ENCODE measurements at places on chromosomes 2 and 18.

DNA sequence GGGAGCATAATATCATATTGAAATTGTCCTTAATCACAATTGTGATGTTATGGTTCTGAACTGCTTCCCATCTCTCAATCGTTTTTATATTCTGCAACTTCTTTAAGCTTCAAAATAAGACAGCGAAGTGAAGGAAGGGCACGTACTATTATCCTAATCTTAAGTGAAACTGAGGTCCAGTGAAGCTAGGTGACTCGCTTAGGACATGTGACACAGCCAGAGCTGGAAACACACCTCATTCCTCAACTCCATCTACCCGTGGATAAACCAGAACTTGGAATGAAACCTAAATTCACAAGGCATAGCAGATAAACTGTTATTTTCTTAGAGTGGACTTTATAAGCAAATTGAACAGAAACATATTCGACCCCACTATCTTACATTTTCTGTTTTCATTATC is 191.2 kb upstream of the PXDN start:
- peak; percentile 13 for DNase-seq
- H3K4me3 ChIP-seq: no peak overlapping the region
- H3K4me1 ChIP-seq: no peaks in the 10 kb centered on the region
- H3K27me3 ChIP-seq: no peaks in the 10 kb centered on the region
- H3K36me3 ChIP-seq: no peaks in the 10 kb centered on the region
- H3K27ac ChIP-seq: no peak overlapping the region

DNA sequence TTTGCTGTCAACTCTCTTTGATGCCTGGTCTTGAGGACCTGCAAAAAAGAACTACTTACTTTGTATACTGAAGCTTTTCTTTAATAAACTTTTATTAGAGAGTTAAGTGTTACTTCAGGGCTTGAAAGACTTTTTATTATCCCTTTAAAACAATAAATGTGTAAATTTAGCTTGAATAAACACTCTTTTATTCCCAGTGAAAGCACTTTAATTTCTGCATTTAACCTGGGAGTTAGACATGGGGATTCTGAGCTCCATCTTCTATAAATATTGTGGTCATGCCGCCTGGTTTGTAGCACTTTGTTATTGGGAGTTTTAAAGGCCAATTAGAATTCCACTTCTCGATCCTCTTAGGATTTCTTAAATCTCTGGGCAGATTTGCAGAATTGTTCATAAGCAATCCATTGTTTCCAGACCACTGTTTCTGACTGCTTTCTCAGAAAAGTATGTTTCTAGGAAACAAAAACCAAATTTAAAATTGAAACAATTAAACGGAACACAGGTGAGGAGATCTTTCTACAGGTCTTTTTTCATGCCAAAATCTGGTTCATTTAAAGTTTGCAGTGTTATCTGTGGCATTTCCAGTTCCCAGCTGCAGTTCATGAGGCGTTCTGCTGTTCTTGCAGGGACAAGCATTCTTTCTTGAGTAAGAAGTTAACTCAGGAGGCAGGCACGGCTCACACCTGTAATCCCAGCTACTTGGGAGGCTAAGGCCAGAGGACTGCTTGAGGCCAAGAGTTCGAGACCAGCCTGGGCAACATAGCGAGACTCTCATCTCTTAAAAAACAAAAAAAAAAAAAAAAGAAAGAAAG is 18.1 kb upstream of the E2F6 start:
- peak overlapping the region; percentile 36 for H3K27ac ChIP-seq
- peak overlapping the region; percentile 95 for H3K4me3 ChIP-seq

DNA sequence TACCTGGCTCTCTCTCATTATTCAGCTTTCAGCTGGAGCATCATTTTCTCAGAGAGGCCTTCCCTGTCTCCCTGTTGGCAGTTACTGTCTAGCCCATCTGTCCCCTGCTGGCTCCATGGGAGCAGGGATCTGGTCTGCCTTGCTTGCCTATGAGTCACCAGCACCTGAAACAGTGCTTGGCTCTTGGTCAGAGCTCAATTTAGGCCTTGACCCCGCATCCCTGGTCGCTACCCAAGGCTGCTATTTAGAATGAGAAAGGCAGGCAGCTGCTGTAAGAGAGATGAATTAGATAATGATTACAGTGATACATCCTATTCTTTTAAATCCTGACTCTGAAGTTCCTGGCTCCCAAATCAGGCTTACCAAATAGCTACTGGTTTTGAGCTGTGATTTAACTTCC is 32.9 kb downstream of the KCNE4 start:
- H3K27me3 ChIP-seq: no peaks in the 10 kb centered on the region
- H3K36me3 ChIP-seq: no peaks in the 10 kb centered on the region
- H3K27ac ChIP-seq: no peak overlapping the region

DNA sequence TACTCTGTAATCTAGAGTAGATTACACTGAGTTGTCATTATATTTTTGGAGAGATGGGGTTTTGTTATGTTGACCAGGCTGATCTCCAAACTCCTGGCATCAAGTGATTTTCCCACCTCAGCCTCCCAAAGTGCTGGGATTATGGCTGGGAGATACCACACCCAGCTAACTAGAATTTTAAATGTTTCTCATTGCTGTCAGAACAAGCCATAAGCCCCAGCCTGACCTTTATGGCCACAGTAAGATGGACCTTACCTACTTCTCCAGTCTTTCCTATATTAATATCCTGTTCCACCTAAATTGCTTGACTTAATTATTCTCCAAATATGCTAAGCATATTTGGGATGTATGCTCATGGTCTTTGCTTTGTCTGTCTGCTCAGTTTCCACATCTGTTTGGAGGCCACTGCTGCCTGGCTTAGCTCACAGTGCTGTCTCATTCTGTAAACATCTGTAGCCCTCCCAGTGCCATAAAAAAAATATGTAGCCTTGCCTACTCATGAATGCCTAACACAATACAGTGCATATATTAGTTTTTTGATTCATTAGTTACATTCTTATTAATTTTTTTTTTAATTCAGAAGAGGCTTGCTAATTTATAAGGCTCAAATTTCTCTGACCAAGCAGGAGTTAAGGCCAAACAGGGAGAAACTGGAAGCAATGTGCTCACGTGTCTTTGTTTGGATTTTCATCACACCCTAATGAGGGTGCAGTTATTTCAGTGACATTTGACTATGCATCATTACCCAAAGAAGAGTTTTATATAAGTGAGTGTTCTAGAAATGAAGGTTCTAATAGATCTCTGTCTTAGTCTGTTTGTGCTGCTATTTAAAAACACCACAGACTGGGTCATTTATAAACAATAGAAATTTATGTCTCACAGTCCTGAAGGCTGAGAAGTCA is 45.3 kb upstream of the PSME4 start:
- no peaks in the 10 kb centered on the region for H3K36me3 ChIP-seq
- H3K27me3 ChIP-seq: no peaks in the 10 kb centered on the region
- H3K27ac ChIP-seq: peak overlapping the region; percentile 50
- peaks cover 14% of the 10 kb centered on the region for H3K4me1 ChIP-seq
- DNase-seq: no peak

- peaks cover 2% of the 10 kb centered on the region for H3K4me1 ChIP-seq
- H3K4me3 ChIP-seq: no peak overlapping the region
- no peak for DNase-seq
- H3K27me3 ChIP-seq: no peaks in the 10 kb centered on the region
- H3K36me3 ChIP-seq: no peaks in the 10 kb centered on the region
Measured at GRCh38 chr2:46787364-46787763, 128.2 kb downstream of the MCFD2 start.

GRCh38 chr2:227888289-227888688 is 16.9 kb downstream of the DAW1 start:
- no peak overlapping the region for H3K27ac ChIP-seq
- H3K36me3 ChIP-seq: no peaks in the 10 kb centered on the region
- DNase-seq: no peak
- no peaks in the 10 kb centered on the region for H3K4me1 ChIP-seq

DNA sequence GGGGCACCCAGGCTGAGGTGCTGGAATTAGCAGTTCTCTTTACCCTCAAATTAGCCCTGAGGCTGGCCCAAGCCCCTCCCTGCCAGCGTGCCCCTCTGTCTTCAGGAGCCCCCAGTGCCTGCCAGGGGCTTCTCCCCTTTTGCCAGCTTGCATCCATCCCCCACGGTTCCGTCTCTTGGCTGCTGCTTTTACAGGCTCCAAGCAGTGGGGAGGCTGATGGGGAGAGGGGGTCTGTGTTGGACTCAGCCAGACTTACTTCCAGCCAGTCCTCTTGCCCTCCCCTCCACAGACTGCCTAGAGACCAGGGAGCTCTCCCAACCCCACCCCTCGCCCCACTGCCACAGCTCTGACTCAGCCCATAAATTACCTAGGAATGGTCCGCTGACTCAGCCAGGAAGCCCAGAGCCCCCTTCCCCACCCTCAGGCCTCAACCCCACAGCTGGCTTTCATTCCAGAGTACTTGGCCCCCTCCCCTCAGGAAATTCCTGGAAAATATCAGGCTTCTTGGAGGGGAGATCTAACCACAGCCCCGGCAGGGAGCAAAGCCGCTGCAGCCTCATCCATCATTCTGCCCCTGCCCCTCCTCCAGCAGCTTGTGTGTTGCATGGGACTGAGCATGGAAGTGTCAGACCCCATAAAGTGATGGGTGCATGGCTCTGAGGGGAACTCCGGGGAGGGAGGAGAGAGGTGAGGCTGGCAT is 184.6 kb downstream of the ZFP36L2 start:
- H3K27me3 ChIP-seq: no peaks in the 10 kb centered on the region
- no peak overlapping the region for H3K4me3 ChIP-seq
- peaks cover 67% of the 10 kb centered on the region for H3K4me1 ChIP-seq
- H3K36me3 ChIP-seq: no peaks in the 10 kb centered on the region

GRCh38 chr2:28294451-28294850 is 98.2 kb upstream of the FOSL2 start:
- H3K27me3 ChIP-seq: no peaks in the 10 kb centered on the region
- no peak for DNase-seq
- no peaks in the 10 kb centered on the region for H3K4me1 ChIP-seq
- H3K36me3 ChIP-seq: no peaks in the 10 kb centered on the region
- H3K4me3 ChIP-seq: no peak overlapping the region

- H3K4me1 ChIP-seq: no peaks in the 10 kb centered on the region
- DNase-seq: no peak
- H3K36me3 ChIP-seq: peaks cover 35% of the 10 kb centered on the region
- no peaks in the 10 kb centered on the region for H3K27me3 ChIP-seq
Measured at GRCh38 chr2:135124924-135125886, 73.1 kb downstream of the RAB3GAP1 start.

DNA sequence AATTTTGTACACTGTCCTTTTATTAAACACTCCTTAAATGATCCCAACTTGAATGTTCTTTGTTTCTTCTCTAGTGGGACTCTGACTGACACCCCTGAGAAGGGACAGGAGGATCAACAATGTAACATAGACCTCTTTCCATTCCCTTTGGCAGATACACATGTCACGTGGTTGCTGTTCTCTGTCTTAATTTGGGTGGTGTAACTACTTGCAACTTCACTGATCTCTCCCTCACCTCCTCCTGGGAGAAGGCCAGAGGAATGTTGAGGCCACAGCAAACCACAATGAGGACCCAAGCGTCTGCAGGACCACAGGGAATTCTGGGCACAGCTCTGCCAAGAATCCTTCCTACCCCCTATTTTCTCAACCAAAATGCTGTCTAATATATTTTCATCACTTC is 205.6 kb downstream of the RTP5 start:
- H3K4me3 ChIP-seq: no peak overlapping the region
- no peak for DNase-seq

- peaks cover 56% of the 10 kb centered on the region for H3K36me3 ChIP-seq
- DNase-seq: peak; percentile 91
- no peaks in the 10 kb centered on the region for H3K27me3 ChIP-seq
- H3K4me1 ChIP-seq: peaks cover 41% of the 10 kb centered on the region
- peak overlapping the region; percentile 71 for H3K4me3 ChIP-seq
- peak overlapping the region; percentile 99 for H3K27ac ChIP-seq
Measured at GRCh38 chr2:219178377-219179175, 501 bp downstream of the RETREG2 start.

GRCh38 chr2:122868646-122869275 is 1113.3 kb downstream of the TSN start:
- no peak for DNase-seq
- H3K36me3 ChIP-seq: no peaks in the 10 kb centered on the region
- H3K4me3 ChIP-seq: no peak overlapping the region
- no peak overlapping the region for H3K27ac ChIP-seq
- no peaks in the 10 kb centered on the region for H3K4me1 ChIP-seq

DNA sequence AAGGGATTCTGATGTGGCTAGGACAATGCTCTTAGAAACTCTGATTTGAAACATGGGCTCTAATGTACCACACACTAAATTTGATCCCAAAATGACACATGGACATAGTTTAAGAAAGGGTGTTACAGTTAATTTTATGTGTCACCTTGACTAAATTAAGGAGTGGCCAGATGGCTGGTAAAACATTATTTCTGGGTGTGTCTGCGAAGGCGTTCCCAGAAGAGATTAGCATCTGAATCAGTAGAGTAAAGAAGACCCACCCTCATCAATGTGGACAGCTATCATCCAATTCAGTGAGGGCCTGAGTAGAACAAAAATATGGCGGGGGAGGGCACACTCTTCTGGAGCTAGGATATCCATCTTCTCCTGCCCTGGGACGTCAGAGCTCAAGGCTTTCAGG is 283.1 kb upstream of the CHAC2 start:
- no peaks in the 10 kb centered on the region for H3K27me3 ChIP-seq
- no peak overlapping the region for H3K27ac ChIP-seq
- H3K4me1 ChIP-seq: no peaks in the 10 kb centered on the region
- H3K36me3 ChIP-seq: no peaks in the 10 kb centered on the region
- no peak for DNase-seq

DNA sequence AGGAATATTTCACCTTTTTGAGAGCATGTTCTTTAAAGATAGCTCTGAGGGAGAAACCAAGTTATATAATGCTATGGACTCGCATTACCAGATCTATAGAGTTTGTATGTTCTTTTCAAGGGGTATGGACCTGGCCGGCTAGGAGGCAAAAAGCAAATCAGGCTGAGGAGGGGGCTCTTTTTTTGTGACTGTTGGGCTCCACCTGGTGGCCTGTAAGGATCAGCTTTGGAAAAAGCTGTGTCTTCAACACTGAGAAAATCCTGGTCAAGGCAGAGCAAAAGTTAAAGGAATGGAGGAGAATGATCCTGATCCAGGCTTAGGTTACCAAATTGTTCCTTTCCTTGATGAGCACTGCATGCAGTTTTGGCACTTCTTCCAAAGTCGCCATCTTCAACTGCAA is 180.5 kb downstream of the DIS3L2 start:
- no peak overlapping the region for H3K4me3 ChIP-seq
- H3K4me1 ChIP-seq: no peaks in the 10 kb centered on the region
- H3K27me3 ChIP-seq: no peaks in the 10 kb centered on the region
- H3K36me3 ChIP-seq: no peaks in the 10 kb centered on the region
- DNase-seq: no peak

DNA sequence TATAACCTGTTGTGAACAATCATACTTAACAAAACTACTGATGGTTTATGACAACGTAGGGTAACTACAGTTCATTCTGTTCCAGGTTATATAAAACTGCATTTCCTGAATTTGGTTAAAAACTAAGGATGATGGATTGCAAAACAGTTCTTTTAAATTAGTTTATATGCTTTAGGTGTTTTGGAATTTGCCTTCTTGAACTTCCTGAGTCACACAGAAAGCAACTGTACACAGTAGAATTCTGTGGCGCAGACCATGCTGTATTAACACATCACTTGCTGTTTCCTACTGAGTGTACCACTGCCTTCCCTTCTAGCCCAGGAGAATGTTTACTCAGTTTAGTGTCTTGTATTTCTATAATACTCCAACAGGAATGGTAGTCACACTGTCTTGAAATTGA is 19.4 kb downstream of the ITGB1BP1 start:
- no peaks in the 10 kb centered on the region for H3K36me3 ChIP-seq
- DNase-seq: no peak
- H3K27ac ChIP-seq: peak overlapping the region; percentile 7
- H3K4me1 ChIP-seq: peaks cover 19% of the 10 kb centered on the region
- H3K27me3 ChIP-seq: no peaks in the 10 kb centered on the region

GRCh38 chr18:21593540-21594257 is 6.8 kb downstream of the ESCO1 start:
- H3K4me1 ChIP-seq: peaks cover 23% of the 10 kb centered on the region
- DNase-seq: no peak
- no peak overlapping the region for H3K27ac ChIP-seq
- no peak overlapping the region for H3K4me3 ChIP-seq
- H3K27me3 ChIP-seq: no peaks in the 10 kb centered on the region

GRCh38 chr18:52431683-52432082 is 91.7 kb downstream of the DCC start:
- no peak overlapping the region for H3K27ac ChIP-seq
- no peak overlapping the region for H3K4me3 ChIP-seq
